Mucosa of gallbladder (tissue), 1 donor: ENCODE measurements at places on chromosomes 7 and 10.

DNA sequence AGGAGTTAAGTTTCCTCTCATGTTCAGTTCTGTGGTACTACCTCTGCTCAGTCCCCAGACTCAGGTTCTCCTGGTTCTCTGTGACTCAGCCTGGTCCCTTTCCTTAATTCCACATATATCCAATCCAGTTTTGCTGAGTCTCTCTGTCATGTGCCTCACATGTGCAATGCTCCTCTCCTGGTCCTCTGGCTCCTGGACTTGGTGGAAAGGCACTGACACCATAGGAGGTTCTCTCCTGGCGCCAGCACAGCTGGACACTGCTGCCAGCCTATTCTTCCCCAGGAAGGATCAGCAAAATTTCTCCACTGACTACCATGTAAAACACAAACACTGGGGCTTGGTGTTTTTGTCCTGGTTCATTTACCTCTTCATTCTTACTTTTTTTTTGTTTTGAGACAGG lies 27.8 kb downstream of the GLUD1 start:
- DNase-seq = no peak

- no peak for DNase-seq
These were observed at the start of gene HIP1 for GRCh38 chr7:75738604-75738974. HIP1 (minus strand) TSS chr7:75738941; CDS start chr7:75738920, 21 bp downstream.

- no peak for DNase-seq
These were observed 30.2 kb downstream of the MGAM start for GRCh38 chr7:142025896-142026295.

- DNase-seq = no peak
These were observed 39.0 kb upstream of the KIF5B start for GRCh38 chr10:32095116-32095733.

GRCh38 chr10:75143353-75143752 lies 31.9 kb downstream of the SAMD8 start:
- no peak for DNase-seq

GRCh38 chr7:134954197-134955082 lies 31.9 kb upstream of the AGBL3 start:
- DNase-seq = no peak

- no peak for DNase-seq
These were observed 115.6 kb downstream of the ELMO1 start for GRCh38 chr7:37333075-37333474.

DNA sequence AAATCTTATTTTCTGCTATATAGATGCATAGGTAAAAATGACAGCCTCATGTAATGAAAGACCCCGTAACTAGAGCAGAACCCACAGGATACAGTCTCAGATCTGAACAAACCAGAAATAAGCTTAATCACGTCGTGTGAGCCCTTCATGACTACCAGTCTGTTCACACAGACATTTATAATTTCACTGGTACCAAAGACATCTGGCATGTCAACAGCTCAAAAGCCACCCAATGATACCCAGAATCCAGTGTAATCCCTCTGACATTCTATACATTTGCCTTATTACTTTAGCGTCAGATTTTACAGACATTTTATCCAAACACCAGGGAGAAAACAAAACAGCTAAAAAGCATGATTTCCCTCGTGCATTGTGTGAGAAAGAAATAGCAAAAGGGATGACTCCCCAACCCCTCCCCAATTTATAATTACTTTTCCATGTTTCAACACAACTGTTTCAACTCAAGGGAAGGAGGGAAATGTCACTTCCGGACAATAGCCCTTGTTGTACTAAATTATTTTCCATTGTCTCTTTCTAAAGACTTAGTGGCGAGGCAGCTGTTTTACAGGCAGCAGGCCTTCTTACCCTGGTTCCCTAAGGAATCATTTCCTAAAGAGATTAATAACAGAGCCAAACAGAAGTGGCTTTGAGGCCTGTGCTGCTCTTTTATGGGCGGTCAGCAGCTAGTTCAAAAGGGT lies 33.2 kb downstream of the DOCK4 start:
- DNase-seq = no peak

- peak; percentile 77 for DNase-seq
These were observed 215.3 kb upstream of the ZNF32 start for GRCh38 chr10:43863859-43864591.

DNA sequence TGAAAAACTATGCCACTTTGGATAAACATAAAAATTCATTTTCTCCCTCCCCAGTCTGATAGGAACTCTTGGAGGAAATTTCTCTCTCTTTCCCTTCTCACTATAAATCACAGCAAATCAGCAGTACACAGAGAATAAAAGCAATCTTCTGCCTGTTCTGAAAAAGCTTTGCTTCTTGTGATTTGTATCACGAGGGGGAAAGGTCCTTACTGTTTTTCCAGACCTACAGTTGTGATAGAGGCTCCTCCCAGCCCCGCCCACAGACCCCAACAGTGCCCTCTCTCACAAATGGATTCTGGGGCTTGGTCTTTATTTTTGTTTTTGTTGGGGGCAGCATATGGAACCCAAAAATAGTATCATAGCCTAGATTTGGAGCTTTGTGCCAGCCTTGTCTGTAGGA lies 12.2 kb downstream of the FOXK1 start:
- DNase-seq = no peak

DNA sequence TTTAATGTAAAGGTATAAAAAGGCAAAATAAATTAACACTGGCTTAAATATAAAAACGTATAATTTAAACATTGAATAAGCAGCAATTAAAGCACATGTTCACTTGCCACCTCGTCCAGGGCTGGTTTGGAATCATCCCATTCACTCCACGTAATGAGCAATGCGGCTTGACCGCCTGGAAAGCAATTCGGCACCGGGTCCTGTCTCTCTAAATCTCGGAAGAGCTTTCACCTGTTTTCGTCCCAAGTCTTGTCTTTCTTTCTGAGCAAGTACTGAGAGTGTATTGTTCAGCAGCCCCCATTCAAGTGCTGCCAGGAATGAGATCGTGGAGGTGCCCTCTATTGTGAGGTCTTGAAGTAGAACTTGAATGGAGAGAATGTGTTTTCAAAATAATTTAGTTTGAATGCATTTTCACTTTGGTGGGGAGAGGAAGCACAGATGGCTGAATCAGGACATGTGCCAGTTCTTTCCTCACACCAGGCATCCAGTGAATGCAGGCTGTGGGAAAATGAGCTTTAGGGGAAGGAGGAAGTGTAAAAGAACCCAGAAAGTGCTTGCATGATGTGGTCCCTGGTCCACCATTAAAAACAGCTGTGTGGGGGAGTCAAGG lies 515.2 kb downstream of the REEP3 start:
- DNase-seq = no peak

GRCh38 chr7:18210788-18211187 lies 183.1 kb upstream of the PRPS1L1 start:
- DNase-seq = no peak

DNA sequence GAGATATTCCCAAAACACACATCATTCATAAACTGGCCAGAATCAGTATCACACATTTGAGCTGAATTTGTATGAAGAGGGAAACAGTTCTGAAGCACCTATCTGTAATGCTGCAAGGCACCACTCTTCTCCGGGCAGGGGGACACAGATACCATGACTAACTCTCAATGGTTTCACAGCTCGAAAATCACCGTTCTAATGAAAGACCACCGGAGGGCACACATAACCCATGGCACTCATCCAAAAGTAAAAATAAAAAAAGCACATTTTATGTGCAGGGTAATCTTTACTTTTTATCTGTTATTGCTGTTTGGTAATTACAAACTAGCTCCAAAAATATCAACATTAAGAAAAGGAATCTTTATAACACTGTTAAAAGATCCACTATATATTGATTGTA lies 137.5 kb downstream of the PARD3 start:
- DNase-seq = no peak

GRCh38 chr10:43293677-43294057 lies 26.8 kb upstream of the RASGEF1A start:
- DNase-seq = no peak

DNA sequence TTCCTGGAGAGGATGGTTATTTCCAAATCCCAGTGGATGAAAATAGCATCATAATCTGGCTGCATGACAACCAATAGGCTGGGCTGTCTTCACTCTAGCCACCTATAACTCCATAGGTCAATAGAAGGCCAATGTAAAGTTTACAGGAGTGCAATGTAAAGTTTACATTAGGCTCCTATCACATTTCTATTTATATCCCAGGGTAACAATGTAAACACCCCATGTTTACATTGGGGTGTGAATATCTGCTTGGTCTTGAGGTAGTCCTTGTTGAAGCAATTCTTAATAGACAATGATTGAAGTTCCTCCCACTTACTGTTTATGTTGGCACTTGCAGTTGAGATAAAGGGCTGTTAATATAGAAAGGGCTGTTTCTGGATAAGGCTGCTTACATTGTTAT lies 21.5 kb downstream of the CH25H start:
- no peak for DNase-seq

DNA sequence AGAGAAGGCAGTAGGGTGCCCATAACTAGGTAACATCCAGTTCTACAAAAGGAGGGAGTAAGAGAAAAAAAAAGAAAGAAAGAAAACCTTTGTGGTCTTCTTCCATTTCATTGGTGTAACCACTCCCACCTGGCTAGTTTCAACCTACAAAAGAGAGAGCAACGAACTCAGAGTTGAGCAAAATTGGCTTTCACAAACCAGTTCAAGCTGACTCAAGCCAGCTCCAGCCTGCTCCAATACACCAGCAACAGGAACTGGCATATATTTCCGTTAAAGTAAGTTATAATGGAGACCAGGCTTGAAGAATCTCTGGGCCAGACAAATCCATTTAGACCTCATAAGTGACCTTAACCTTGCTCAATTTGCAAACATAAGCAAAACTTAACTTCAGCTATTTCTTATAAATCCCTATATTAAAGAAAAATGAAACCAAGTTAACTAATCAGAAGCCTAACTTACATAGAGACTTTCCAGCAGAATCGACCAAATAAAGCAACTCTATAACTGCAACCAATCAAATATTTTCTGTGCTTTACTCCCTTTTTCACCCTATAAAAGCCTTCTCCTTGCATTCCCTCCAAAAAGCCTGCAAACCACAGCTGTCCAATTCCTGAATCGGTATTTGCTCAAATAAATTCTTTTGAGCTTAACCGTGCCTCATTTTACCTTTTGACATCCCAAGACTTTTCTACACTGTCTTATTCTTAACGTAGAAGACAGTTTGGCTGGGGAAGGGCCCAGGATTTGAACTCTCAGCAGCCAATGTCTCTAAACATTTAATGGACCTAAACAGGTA lies 10.1 kb downstream of the ANKRD22 start:
- DNase-seq = peak; percentile 35

DNA sequence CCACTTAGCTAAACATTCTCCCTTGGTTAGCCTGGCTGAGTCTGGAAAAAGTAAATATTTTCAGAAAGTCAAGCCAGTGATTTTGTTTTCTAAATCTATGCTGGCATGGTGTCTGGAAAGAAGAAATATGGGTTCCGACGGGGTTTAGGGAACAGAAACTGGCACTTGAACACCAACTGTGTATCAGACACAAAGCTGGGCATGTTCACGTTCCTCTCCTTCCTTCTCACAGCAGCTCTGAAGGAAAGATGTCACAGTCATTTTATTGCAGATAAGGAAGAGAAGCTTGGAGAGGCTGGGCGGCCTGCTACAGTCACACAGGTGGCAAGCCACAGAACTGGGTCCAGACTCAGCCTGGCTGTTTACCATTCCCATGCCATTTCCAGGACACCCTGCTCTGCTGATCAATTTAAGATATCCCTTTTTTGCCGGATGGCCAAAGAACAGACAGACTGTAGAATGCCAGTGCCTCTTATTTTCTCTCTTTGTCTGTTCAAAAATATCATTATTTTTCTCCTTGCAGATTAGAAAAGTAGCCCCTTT lies 118.8 kb downstream of the HERPUD2 start:
- no peak for DNase-seq

DNA sequence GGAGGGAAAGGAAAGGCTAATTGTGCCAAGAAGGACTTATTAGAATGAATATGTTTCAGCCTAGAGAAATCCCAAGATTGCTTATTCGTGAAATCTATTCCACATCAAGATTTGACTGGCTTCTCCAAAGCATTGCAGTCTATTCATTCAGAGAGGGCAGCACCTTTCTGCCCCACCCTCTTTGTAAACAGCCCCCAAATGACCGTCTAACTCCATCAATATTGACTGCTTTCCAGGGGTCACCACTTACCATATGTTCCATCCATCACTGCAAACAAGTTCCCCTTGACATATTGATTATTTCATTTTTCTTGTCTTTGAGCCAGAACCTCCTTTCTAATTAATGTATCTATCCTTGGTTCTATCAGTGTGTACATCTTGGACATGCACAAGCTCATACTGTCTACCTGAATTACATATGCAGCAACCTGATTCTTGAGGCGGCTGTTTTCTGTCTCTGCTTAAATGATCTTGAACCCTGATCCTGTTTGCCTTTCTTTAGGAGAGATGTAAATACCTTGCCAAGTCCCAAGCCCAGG lies 44.2 kb upstream of the PTER start:
- no peak for DNase-seq

- DNase-seq = no peak
These were observed 34.0 kb downstream of the LYZL1 start for GRCh38 chr10:29322918-29323317.

DNA sequence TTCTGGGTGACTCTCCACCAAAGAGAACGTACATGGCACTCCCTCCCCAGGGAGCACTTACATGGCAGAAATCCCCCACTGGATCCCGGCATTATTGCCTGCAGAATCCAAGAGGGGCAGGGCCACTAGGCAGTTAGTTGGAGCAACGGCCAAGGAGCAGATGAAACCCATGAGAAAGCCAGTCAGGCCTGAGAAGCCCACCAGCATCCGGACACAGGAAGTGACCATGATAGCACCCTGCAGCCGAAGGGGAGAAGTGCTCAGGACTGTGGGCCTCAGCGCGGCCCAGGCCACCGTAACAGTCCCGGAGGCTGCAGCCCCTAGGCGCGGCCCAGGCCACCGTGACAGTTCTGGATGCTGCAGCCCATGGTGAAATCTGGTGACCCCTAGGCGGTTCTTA lies 43.5 kb downstream of the STRA8 start:
- no peak for DNase-seq

- no peak for DNase-seq
These were observed 756.4 kb upstream of the MBL2 start for GRCh38 chr10:53528974-53529373.

GRCh38 chr7:155733582-155734444 lies 78.5 kb downstream of the SHH start:
- DNase-seq = no peak

- no peak for DNase-seq
These were observed 27.3 kb downstream of the MDFIC start for GRCh38 chr7:114949231-114949630.

DNA sequence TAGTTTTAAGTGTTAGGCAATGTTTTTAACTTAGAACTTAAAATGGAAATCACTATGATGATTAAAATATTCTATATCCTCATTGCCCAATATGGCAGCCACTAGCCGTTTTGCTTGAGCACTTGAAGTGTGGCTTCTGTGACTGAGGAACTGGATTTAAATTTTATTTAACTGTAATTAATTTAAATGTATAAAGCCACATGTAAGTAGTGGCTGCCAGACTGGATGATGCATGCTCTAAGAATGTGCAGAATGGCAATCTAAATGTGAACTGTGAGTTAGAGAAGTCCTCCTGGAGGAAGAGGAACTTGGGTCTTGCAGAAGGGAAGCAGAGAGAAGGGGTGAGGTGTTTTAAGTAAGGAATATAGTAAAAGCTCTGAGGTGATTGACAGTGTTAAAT lies 451.4 kb downstream of the SUGCT start:
- DNase-seq = no peak

- no peak for DNase-seq
These were observed 58.2 kb downstream of the ABI1 start for GRCh38 chr10:26802527-26802926.

- DNase-seq = no peak
These were observed 22.9 kb downstream of the TBXAS1 start for GRCh38 chr7:139851770-139852481.
